ENCODE measurements at places on chromosomes 6 and 20.

- no peak for DNase-seq
Measured at GRCh38 chr6:7016226-7016625, 91.5 kb upstream of the RREB1 start.

DNA sequence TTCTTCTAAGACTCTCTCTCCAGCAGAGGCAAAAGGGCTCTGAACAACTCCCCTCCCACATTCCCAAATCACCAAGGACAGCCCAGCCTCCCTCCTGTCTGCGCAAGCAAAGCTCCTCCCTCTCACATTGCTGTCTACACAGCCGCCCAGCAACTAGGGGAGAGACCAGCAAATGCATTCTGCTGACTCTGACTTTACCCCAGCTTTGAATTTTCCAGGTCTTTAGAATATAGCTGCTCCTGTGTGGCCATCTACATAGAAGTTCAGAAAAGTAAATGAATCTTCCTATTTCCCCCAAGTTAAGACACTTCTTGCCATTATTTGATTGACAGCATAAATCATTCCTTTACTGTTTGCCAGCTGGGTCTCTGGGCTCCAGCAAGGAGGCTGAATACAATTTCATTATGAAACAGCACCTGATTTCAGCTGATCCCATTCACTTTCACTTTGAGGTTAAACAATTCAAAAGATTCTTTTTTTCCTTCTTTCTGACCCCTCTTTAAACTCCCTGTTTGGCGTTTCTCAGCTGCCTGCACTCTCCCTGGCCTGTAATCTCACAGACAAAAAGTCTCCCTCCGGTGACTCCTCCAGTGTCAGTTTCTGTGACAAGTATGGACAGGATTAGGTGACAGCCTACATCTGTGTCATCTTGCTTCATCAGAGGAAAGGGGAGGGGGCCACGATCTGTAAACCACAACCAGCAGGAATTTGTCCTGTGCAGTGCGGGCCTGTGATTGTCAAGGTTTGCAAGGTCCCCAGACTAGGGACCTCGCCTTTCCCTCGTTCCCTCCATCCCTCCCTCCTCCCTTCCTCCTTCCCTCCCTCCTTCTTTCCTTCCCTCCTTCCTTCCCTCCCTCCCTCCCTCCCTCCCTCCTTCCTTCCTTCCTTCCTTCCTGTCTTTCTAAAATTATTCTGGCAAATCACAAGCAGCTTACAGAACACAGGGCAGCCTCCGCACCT is 205.6 kb upstream of the RIN2 start:
- DNase-seq, result no peak

DNA sequence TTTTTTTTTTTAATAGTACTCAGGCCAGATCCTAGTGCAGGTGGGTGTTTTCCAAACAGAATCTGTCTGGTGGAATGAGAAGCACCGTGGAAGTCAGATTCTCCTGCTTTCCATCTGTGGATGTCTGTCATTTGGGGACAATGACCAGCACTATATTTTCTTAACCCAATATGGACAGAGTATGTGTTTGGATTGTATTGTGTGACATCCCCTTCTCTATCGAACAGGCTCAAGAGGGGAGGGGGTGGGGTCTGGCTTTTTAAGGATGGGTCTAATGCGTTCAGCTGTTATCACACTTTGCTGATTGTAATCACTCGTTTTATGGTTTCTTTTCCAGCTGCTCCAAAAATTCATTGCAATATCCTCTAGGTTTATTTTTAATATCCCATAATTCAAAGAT is 197.5 kb upstream of the CEP162 start:
- DNase-seq, result no peak

DNA sequence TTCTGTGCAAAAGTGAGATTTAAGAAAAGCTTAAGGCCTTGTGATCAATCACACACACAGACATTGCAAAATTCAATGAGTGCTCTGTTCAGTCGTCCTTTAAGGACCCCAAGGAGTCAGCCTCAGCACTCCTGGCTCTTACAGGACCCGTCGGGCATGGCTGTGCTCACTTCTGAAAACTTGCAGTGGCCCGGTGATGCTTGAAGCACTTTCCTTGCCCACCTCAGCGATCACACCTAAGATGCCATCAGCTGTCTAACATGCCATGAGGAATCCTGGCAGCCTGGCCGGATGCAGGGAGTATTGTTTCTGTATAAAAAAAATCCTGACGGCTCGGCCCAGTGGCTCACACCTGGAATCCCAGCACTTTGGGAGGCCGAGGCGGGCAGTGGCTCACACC is 101.4 kb upstream of the LAMP5 start:
- DNase-seq, result no peak

DNA sequence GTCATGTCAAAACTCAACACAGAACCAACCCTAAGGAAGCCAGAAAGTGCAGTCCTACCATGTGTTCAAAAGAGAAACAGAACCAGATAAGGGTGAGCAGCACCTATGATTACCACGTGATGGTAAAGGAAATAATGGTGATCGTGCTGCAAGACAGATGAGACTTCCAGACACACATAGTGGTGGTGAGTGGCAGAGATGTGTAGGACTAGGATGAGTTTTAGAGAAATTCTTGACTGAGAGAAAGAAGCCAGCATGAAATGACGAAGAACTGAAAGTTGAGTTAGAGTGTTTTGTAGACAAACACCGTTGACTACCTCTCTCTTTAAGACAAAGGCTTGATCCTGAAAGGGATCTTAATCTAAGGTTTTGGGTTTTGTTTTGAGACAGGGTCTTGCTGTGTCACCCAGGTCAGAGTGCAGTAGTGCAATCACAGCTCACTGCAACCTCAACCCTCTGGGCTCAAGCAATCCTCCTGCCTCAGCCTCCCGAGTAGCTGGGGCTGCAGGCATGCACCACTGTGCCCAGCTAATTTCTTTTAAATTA is 10.6 kb upstream of the BTBD9 start:
- DNase-seq, result no peak

DNA sequence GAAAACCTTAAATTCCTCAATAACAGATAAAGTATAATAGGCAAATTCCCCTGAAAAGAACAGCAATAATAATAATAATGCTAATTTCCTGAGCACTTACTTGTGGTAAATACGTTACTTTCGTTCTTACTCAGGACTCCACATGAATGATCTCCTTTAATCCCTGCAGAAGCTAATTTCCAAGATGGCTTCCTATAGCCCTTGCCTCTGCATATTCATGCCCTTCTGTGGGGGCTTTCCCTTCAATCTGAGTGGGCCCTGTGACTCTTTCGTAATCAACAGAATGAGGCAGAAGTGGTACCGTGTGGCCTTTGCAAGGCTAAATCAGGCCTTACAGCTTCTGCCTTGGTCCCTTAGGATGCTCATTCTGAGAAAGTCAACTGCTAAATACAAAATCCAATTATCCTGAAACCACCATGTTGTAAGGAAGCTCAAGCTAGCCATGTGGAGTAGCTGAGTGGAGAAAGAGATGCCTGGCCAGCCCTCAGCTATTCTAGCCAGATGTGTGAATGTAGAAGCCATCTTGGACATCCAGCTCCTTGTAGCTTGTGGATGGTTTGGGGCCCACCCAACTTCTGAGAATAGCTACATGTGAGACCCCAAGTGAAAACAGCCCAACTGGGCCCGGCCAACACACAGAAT is 50.5 kb downstream of the MCUR1 start:
- peak; percentile 56 for DNase-seq

- no peak for DNase-seq
Measured at GRCh38 chr6:162238675-162239074, 488.9 kb downstream of the PRKN start.

GRCh38 chr20:50560867-50561266 is 50.7 kb downstream of the PTPN1 start:
- no peak for DNase-seq

DNA sequence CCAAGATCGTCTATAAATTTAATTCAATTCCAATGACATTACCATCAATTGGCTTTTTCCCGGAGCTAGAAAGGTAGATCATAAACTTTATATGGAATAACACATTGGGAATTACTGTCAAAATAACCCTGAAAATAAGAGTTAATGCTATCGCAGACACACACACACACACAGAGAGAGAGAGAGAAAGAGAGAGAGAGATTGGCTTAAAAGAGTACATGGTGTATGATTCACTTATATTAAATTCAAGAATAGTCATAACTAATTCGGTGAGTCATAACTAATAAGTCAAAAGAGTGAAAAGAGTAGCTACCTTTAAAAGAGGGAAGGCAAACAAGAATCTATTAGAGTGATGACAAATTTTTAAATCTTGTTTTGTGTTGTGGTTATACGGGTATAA is 425.5 kb downstream of the TBC1D32 start:
- no peak for DNase-seq

DNA sequence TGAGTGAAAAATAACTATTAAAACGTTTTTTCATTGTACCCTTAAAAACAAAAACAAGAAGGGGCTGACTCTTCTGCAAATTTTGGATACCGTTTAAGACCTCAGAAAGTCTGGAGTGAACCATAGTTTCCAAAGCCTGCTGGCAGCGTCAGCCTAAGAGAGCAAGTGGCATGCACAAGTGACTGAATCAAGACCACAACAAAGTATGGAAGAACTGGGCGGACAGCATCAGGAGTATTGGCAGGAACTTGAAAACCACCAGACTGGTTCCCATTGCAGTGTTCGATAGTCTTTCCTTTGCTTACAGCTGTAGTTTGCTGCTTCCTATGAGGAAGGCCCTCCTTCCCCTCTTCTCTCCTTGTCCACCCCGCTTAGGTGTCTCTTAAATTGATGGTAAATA is 33.7 kb upstream of the MYLIP start:
- no peak for DNase-seq

- no peak for DNase-seq
Measured at GRCh38 chr6:83920017-83920416, 60.5 kb downstream of the CYB5R4 start.

DNA sequence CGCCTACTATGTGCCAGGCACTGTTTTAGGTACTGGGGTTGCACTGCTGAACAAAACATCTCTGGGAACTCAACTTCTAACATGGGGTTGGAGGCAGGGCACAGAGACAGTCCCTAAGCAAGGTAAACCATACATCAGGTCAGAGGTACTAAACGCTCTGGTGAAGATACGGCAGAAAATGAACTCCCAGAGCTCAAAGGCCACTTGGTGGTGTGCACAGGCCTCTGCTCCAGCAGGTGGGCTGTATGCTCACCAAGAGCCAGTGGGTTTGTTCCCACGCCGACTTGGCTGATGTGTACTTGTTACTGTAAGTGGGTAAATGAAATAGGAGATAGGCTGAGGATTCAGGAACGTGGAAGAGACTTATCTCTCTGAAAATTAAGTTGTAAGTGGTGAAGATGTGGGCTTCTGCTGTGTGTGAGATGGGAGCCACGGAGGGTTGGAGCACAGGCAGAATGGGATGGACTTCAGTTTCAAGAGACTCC is 133.4 kb downstream of the PREX1 start:
- DNase-seq, result no peak

- no peak for DNase-seq
Measured at GRCh38 chr6:123830120-123830519, 26.5 kb downstream of the NKAIN2 start.

DNA sequence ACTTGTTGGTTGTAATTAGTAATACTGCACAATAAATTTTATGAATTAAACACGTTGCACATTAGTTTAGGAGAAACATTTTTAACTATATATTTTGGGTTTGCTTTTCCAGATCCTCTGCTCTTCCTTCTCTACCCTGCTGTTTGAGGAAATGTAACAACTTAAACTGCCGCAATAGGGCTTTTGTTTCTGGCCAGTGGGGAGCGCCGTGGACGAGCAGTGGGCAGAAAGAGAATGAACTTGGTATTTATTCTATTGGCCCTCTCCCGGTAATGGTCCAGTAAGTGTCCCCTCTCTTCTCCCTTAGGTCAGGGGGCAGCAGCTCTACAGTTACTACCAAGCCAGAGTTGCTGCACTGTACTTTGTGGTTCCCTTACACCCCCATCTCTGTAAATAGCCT is 35.2 kb upstream of the EPHA7 start:
- no peak for DNase-seq

DNA sequence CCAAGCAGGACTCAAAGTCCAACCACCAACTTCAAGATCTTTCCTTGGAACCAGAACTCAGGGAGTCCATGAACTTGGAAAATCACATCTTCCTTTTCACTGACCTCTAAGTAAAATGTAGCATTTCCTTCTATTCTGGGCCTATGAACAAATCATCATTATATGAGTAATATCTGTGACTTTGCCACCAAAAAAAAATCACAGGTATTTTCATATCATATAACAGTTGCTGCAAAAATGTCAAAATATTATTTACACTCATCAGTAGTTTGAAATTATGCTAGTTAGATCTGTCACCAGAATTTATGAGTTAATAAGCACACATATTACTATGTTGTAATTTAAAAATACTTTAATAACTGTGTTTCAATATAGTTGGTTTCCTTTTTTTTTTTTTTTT is 27.3 kb upstream of the TLDC2 start:
- DNase-seq, result no peak

DNA sequence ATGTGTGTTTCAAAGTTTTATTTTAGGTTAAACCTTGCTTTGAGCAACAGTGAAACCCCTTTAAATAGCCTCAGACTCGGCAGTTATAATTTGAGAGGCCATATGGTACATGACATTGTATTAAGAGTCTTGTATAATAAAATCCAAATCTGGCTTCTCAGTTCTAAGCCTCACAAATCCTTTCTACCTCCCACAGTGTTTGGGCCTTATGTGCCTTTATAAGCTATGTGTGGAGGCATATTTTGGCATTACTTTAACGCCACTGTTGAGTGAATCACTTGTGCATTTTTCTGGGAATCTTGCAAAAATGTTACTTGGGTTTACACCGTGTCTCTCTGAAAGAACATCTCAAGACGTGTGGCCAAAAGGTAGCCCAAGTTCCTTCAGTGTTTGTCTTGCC is 152.4 kb downstream of the COL9A1 start:
- no peak for DNase-seq

- no peak for DNase-seq
Measured at GRCh38 chr6:1744543-1744942, 134.8 kb downstream of the FOXC1 start.

GRCh38 chr6:166304106-166304505 is 4.1 kb downstream of the PRR18 start:
- no peak for DNase-seq

DNA sequence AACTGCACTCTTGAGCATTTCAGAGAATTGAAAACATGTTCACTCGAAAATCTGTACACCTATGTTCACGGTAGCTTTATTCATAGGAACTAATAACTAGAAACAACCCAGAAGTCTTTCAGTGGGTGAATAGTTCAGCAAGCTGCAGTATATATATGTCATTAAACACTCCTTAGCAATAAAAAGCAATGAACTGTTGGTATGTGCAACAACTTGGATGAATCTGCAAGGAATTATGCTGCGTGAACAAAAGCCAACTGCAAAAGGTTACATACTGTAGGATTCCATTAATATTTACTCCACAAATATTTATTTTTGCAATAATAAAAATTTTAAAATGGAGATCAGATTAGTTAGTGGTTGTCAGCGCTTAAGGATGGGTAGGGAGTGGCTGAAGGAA is 22.1 kb upstream of the FKBP1A start:
- no peak for DNase-seq
